Ovary (tissue), 10 donors: ENCODE measurements at places on chromosomes 11 and 22. TPM values are rescaled to one million over a fixed set of nuclear protein-coding genes. Genes with fewer than 3 reads are reported as not detected.

- DNase-seq = no peak
Measured at GRCh38 chr11:10042699-10043098, 251.3 kb downstream of the SBF2 start.

GRCh38 chr11:10150800-10151199 lies 143.2 kb downstream of the SBF2 start:
- DNase-seq = no peak

GRCh38 chr11:8811571-8811970 lies 99.4 kb upstream of the AKIP1 start:
- DNase-seq = no peak

- DNase-seq = no peak
Measured at GRCh38 chr11:26227883-26228502, 103.9 kb upstream of the ANO3 start.

GRCh38 chr11:14537134-14537599 lies 17.0 kb upstream of the PSMA1 start:
- DNase-seq = no peak

DNA sequence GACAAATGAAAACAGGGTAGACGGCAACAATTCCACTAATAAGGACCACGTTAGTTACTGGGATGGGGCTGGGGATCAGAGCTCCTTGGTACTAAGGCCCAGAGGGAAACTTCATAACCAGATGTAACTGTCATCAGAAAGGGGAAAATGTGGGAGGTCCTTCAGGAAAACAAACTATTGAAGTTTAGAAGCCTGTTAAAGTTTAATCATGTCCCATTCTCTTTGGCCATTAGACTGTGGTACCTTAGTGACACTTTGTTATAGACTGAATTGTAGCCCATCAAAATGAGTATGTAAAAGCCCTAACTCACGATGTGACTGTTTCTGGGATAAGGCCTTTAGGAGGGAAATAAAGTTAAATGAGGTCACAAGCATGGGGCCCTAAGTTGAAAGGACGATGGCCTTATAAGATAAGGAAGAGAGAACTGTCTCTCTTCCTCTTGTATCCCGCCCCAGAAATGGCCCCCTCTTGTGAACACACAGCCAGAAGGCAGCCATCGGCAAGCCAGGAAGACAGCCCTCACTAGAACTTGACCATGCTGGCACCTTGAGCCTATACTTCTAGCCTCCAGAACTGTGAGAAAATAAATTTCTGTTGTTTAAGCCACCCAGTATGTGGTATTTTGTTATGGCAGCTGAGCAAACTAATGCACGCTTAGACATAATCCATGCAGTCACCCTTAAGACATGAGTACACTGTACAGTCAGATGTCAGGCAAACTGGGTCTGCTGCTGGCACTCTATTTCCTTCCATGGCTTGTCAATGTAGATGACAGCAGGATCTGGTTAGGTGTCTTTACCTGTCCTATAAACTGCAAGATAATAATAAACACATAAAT lies 26.9 kb upstream of the USP47 start:
- DNase-seq = no peak

DNA sequence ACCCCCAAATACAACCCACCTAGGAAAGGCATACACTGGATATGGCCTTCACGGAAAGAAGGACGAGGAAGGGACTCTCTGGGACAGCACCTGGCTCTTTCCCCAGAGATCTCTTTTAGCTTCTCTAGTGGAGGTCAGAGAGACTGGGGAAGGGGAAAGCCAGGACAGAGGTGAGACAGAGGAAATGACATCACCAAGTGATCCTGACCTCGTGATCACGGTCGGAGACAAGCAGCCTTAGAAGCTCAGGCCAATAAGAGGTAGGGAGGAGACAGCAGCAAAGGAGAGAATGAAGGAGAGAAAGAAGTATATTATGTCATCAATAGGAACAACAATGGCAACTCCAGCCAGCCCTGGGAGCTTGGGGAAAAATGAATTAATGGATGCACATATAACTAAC lies 15.4 kb upstream of the TMPRSS13 start:
- DNase-seq = no peak

DNA sequence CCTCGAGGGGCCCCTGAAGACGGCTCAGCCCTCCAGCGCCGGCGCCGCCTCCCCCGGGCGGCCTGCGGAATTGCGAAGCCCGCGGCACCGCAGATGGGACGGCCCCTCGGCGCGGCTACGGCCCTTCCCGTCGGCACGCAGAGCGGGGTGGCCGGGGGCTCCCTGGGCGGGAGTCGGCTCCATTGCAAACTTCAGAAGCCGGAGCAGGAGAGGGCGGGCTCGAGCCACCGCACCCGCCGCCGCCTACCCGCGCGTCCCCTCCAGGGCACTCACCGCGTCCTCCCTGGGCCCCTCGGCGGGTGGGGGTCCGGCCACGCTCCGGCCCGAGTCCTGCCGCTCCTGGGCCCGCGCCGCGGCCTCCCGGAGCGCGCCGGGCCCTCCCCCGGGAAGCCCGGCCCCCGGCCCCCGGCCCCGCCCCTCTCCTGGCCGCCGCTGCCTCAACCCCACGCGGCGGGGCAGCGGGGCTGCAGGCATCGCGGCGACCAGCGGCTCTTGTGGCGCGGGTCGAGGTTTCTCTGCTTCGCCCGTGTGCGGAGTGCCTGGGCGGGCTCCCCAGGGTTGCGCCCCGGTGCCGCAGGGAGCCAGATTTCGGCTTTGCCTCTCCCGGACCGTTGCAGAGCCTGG lies at the start of gene PACSIN3:
Gene PACSIN3 (minus strand): TSS at position 359 of the 624 bp plus-strand sequence. CDS start 3,707 bp downstream, outside the sequence.
- peak; percentile 63 for DNase-seq

- DNase-seq = no peak
Measured at GRCh38 chr11:125305345-125305744, 140.8 kb downstream of the PKNOX2 start.

DNA sequence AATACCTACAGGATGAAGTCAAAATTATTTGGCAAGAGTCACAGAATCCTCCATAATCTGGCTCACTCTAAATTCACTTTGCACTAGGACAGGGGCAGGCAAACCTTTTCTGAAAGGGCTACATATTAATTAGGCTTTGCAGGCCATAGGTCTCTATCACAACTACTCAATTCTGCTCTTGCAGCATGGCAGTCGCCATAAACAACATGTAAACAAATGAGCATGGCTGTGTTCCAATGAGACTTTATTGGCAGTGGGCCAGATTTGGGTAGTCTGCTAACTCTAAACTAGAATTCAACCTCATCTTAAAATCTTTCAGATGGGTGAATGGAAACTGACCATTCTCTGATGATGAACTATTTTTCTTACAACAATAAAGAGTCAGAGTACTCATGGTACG lies 5.8 kb downstream of the THRSP start:
- no peak for DNase-seq

DNA sequence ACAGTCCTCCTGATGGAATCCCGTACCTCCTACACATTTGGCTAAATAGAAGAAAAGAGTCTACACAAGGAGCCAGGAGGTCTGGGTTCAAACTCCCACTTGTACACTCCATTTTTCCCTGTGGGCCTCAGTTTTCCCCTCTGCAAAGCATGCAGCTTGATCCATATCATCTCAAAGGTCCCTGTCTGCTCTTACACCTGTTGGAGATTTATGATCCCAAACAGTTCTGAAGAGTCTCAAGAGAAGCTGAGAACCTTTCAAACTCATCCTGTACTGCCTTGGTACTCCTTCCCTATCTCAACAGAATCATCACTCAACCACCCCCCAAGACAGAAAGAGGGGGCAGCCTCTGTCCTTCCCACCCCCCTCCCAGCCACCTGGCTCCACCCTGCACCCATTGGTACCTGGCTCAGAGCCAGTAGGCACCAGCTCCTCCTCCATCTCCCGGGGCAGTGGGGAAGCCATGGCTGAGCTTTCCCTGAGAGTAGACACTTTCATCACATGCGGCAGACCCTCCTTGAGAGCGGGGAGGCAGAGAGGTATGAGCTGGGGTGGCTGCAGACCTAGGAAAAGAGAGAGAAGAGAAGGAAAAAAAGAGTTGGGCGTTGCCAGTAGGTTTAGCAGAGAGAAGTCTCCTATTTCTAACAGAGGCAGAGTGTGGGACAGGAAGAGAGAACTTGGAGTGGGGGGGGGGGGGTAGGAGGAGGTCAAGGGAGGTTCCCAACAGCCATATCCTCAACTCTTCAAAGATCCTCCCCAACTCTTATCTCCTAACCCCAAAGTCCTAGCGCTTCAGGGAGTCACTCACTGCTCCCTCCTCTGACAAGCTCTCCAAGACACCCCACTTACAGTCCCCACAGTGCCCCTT lies 3.1 kb downstream of the TNKS1BP1 start:
- DNase-seq = peak; percentile 72

GRCh38 chr22:38257650-38258250 lies 15.1 kb downstream of the TMEM184B start:
- DNase-seq = peak; percentile 74

GRCh38 chr11:15641271-15642045 lies 526.7 kb downstream of the INSC start:
- DNase-seq = no peak

- DNase-seq = no peak
Measured at GRCh38 chr22:28998681-28999080, 63.0 kb downstream of the C22orf31 start.

GRCh38 chr11:93524173-93524536 lies 19.0 kb downstream of the SMCO4 start:
- no peak for DNase-seq

- DNase-seq = no peak
Measured at GRCh38 chr22:40241200-40241763, 63.6 kb downstream of the TNRC6B start.

DNA sequence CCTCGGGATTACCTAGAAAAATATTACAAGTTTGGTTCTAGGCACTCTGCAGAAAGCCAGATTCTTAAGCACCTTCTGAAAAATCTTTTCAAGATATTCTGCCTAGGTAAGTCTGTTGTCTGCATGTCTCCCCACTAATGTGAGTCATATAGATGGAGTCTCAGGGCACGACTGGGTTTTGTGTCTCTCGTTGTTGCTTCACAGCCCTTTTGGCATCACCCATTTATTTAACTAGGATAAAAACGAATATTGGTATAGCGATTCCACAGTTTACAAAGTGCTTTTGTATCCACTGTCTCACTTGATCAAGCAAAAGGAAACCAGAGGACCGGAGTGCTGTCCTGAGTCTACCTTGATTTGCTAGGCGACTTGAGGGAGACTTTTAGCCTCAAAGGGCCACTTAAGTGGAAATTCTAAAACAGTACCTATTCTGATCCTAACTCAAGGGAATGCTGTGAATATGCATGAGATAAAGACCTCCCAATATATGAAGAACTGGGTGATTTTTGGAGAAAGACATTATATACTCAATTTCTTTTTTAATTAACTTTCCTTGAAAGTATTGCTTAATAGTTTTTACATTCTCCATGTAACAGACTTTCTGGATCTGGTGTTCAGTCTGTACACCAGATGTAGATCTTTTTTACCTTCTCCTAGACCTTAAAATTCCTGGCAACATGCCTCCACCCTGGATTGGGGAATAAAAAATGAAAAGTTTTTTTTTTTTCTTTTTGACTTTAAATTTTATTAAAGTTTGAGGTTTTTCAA lies 590 bp downstream of the NNMT start:
- DNase-seq = no peak

- DNase-seq = peak; percentile 95
Measured at GRCh38 chr11:66421492-66422205, 814 bp downstream of the NPAS4 start.

DNA sequence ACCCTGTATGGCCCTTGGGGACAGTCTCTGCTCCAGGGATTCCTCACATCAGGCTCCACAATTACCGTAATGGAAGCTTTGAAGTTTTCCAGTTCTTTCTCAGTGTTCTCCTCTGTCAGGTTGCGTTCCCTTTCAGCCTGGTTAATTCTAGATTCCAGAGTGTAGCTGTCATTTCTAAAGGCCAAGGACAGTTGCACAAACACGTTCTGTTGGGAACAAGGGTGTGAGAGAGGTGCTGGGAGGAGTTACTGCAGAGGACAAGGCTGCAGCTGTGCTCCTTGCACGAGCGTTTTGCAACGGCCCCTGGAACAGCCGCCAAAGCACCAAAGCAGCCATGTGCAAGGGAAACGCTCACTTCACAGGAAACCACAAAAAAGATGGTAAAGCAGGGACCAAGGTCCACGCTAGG lies 35.9 kb upstream of the LYVE1 start:
- peak; percentile 73 for DNase-seq

- peak; percentile 57 for DNase-seq
Measured at GRCh38 chr11:63574856-63575602, 11.8 kb upstream of the PLAAT2 start.

DNA sequence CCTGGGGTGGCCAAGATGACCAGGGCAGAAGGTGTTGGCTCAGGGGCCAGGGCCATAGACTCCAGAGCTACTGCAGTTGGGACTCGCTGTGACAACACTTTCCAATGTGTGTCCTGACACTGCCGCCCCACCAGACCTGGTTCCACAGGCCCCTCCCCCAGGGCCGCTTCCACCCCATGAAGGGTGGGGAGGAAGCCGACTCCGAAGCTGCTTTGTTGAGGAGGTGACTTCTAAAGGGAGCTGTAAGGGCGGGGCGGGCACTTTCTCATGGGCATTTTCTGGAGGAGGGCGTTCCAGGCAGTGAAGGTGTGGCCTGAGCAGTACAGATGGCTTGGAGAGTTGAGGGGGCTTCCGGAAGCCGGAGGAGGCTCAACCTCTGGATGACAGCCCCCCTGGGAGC lies 6.3 kb downstream of the FGF3 start:
- DNase-seq = no peak

- no peak for DNase-seq
Measured at GRCh38 chr11:91374794-91375193, 849.8 kb upstream of the FAT3 start.

- DNase-seq = no peak
Measured at GRCh38 chr11:125279676-125280418, 115.3 kb downstream of the PKNOX2 start.

- DNase-seq = no peak
Measured at GRCh38 chr11:107359701-107360100, 97.9 kb downstream of the CWF19L2 start.

DNA sequence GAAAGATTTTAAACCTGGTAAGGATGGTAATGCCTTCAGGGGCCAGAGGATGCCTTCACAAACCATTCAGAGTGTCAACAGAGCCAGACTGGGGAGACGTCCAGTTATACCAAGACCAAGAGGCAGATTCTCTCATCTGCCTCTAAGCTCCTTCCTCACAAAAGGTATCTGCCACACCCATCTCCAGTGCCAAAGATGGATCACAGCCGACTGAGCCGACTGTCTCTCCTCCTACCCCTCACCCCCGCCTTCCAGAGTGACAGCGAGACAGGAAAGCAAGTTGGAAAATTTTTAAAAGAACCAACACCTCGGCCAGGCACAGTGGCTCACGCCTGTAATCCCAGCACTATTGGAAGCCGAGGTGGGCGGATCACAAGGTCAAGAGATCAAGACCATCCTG lies 79.1 kb upstream of the AKIP1 start:
- no peak for DNase-seq

GRCh38 chr22:21034989-21035388 lies 2.6 kb upstream of the SLC7A4 start:
- DNase-seq = no peak

GRCh38 chr11:118086913-118087768 lies at the start of gene SMIM35:
SMIM35 (minus strand) TSS chr11:118086963; CDS start chr11:118086757, 206 bp downstream.
- no peak for DNase-seq

The PIH1D2 gene
- 0.94 TPM for polyA plus RNA-seq

The OR8G5 gene
- polyA plus RNA-seq = not detected

The C11orf86 gene
- not detected for polyA plus RNA-seq

The SCGB1D2 gene
- polyA plus RNA-seq = 0.53 TPM

The TRIM49D1 gene
- polyA plus RNA-seq = not detected

The KMT2A gene
- polyA plus RNA-seq = 25.8 TPM

The OR5B21 gene
- polyA plus RNA-seq = not detected

The CD3D gene
- 11.6 TPM for polyA plus RNA-seq

The GAB4 gene
- not detected for polyA plus RNA-seq

The MMP7 gene
- polyA plus RNA-seq = 0.48 TPM

The YIF1A gene
- 63.9 TPM for polyA plus RNA-seq

The PLAAT2 gene
- polyA plus RNA-seq = 0.12 TPM

The APOL5 gene
- not detected for polyA plus RNA-seq

The SMIM35 gene
- 0.08 TPM for polyA plus RNA-seq

The RAB39A gene
- 0.90 TPM for polyA plus RNA-seq

The TRIM49 gene
- not detected for polyA plus RNA-seq

The TSKU gene
- polyA plus RNA-seq = 19.3 TPM
